ENCODE measurements at places on chromosomes 6 and 20. TPM values are rescaled to one million over a fixed set of nuclear protein-coding genes. Genes with fewer than 3 reads are reported as not detected.

Gene GPANK1
- polyA plus RNA-seq, result 27.3 TPM

Gene CCN2
- polyA plus RNA-seq, result not detected

Gene EPHA7
- polyA plus RNA-seq, result not detected

Gene ERVFRD-1
- not detected for polyA plus RNA-seq

Gene SNAP91
- polyA plus RNA-seq, result not detected

Gene POU3F2
- not detected for polyA plus RNA-seq

Gene RAB44
- not detected for polyA plus RNA-seq

Gene NELFE
- polyA plus RNA-seq, result 62.2 TPM

Gene CNKSR3
- not detected for polyA plus RNA-seq

Gene HAO1
- polyA plus RNA-seq, result not detected

Gene NOTCH4
- polyA plus RNA-seq, result 0.40 TPM

Gene PKIB
- polyA plus RNA-seq, result 0.72 TPM

Gene DNAH8
- 1.2 TPM for polyA plus RNA-seq

Gene DEFB132
- not detected for polyA plus RNA-seq

Gene IL17A
- polyA plus RNA-seq, result 0.17 TPM

Gene CST1
- not detected for polyA plus RNA-seq

Gene ESR1
- 1.4 TPM for polyA plus RNA-seq

Gene PRSS16
- 0.19 TPM for polyA plus RNA-seq

Gene BPIFB2
- polyA plus RNA-seq, result not detected

Gene KIF3B
- 1.8 TPM for polyA plus RNA-seq

Gene VNN1
- polyA plus RNA-seq, result not detected

Gene TTPAL
- polyA plus RNA-seq, result 13.1 TPM

Gene MYT1
- not detected for polyA plus RNA-seq

Gene ECT2L
- polyA plus RNA-seq, result 0.03 TPM

Gene FAM110A
- polyA plus RNA-seq, result 30.0 TPM

Gene FOXF2
- polyA plus RNA-seq, result not detected

Gene ESF1
- 5.0 TPM for polyA plus RNA-seq

Gene E2F1
- 0.94 TPM for polyA plus RNA-seq

Gene EYA2
- polyA plus RNA-seq, result not detected

Gene RNF144B
- polyA plus RNA-seq, result 1.7 TPM

Gene CCN6
- 0.39 TPM for polyA plus RNA-seq

Gene GSTA1
- not detected for polyA plus RNA-seq

Gene XKR7
- polyA plus RNA-seq, result not detected

Gene PACRG
- polyA plus RNA-seq, result not detected

Gene PHACTR3
- polyA plus RNA-seq, result not detected

Gene KIAA0408
- not detected for polyA plus RNA-seq

Gene TCF21
- not detected for polyA plus RNA-seq

Gene PAX1
- polyA plus RNA-seq, result not detected
